Hypothalamus (tissue), 51 donors: ENCODE measurements at places on chromosomes 13 and 19.

GRCh38 chr13:35630551-35631275 lies 154.2 kb upstream of the MAB21L1 start:
- DNase-seq, result peak; percentile 3

GRCh38 chr19:19551853-19552192 lies 13.8 kb downstream of the CILP2 start:
- no peak for DNase-seq

DNA sequence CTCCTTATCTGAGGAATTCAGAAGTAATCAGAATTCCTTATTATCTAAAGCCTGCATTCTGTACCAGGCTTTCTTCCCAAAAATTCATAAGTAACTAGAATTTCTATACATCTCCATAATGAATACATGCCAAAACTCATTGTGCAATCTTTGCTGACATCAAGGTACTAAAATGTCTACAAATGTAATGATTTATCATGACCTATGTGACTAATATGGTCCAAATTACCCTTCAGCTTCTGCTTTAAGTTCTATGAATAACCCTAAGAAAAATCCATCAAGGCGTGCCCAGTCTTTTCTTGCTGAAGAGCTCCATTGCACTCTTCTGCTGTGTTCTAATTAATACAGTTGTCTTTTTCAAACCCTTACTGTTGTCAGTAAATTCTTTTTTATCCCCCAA lies 58.5 kb upstream of the SLITRK1 start:
- no peak for DNase-seq

- no peak for DNase-seq
Observed at GRCh38 chr19:30887042-30887441, 462.2 kb downstream of the TSHZ3 start.

DNA sequence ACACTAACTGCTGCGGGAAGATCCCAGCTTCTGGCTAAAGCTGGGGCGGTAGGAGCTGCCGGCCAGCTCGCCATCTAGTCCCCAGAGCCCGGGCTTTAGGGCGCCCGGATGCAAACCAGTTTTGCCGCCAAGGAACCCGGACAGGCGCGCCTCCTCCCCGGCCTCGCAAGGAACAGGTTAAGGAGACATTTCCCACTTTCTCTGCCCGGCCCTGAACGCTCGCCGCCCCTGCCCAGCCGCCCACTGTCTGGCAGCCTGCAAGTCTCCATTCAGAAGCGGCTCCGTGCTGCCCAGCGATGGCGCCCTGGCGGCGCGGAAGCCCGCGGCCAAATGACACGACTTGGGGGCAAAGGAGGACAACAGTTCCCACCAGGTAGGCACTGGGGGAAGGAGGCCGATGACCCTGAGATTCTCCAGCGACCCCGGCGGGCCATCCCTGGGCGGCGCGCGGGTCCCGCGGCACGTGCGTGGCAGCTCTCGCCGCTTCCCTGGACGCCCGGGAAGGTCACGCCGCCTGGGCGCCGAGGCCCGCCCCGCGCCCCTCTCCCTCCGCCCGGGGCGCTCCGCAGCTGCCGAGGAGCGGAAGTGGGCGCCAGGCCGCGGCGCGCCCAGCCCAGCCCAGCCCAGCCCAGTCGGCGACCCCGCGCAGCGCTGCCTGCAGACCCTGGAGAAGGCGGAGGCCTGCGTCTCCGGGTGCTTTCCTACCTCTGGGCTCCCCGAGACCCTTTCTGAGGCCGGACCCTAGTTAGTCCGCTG lies 42.2 kb upstream of the HNRNPA1L2 start:
- peak; percentile 10 for DNase-seq

DNA sequence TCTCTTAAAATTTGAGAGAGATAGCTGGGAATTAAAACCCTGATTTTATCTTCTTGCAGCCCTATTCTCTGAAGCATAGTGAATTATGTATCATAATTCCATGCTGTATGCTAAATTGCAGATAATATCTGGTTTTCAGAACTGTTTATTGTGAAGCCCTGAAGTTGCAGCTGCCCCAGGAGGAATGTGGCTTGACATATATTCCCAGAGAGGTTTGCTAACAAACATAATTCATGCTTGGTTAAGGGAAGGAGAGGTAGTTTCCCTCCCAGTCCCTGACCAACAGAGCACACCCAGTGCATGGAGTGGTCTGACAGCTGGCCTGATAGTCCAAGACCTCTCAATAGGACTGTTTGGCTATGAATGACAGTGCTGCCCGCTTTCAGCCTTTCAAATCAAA lies 500.6 kb upstream of the MIR17HG start:
- DNase-seq, result no peak

DNA sequence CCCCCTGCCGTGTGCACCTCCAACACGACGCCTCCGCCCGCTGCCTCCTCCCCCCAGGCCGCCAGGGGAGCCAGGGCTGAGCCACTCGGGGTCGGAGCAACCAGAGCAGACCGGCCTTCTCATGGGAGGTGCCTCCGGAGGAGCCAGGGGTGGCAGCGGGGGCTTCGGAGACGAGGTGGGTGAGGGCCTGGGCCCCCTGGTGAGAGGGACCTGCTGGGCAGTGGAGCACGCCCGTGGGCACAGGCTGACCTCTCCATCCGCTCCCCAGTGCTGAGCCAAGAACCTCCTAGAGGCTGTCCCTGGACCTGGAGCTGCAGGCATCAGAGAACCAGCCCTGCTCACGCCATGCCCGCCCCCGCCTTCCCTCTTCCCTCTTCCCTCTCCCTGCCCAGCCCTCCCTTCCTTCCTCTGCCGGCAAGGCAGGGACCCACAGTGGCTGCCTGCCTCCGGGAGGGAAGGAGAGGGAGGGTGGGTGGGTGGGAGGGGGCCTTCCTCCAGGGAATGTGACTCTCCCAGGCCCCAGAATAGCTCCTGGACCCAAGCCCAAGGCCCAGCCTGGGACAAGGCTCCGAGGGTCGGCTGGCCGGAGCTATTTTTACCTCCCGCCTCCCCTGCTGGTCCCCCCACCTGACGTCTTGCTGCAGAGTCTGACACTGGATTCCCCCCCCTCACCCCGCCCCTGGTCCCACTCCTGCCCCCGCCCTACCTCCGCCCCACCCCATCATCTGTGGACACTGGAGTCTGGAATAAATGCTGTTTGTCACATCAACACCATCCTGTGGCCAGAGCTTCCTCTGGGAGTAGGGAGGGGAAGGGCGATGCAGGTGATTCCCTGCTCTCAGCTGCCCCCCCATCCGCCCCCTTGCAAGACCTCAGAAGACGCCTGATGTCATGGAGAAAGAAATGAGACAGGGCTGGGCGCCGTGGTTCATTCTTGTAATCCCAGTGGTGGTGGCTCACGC lies 12.0 kb downstream of the BCAM start:
- no peak for DNase-seq

- no peak for DNase-seq
Observed at GRCh38 chr13:99193152-99193551, 7.5 kb upstream of the UBAC2 start.
